ENCODE measurements at places on chromosomes 16 and 17.

DNA sequence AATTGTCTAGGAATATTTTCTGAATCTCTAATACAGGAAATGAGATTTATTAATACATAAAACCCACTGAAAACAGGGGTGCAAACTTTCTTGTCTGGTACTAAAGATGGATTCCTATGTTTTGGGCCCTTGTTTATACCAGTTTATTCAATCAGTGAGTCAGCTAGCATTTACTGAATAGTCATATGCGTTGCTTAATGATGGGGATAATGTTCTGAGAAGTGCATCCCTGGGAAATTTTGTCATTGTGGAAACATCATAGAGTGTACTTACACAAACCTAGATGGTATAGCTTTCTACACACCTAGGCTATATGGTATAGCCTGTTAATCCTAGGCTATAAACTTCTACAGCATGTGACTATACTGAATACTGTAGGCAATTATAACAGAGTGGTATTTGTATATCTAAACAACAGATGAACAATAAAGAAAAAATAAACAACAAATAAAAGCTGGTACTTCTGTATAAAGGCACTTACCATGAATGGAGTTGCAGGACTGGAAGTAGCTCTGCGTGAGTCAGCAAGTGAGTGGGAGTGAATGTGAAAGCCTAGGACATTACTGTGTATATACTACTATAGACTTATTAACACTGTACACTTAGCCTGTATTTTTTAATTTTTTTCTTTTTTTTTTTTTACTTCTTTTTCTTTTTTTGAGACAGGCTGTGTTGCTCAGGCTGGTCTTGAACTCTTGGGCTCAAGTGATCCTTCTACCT, 63.7 kb downstream of the SIAH1 start:
- DNase-seq, result no peak

- no peak for DNase-seq
These were observed 32.2 kb upstream of the CNEP1R1 start for GRCh38 chr16:49992825-49993224.

- DNase-seq, result no peak
These were observed 112.4 kb downstream of the IRX3 start for GRCh38 chr16:54174201-54174600.

DNA sequence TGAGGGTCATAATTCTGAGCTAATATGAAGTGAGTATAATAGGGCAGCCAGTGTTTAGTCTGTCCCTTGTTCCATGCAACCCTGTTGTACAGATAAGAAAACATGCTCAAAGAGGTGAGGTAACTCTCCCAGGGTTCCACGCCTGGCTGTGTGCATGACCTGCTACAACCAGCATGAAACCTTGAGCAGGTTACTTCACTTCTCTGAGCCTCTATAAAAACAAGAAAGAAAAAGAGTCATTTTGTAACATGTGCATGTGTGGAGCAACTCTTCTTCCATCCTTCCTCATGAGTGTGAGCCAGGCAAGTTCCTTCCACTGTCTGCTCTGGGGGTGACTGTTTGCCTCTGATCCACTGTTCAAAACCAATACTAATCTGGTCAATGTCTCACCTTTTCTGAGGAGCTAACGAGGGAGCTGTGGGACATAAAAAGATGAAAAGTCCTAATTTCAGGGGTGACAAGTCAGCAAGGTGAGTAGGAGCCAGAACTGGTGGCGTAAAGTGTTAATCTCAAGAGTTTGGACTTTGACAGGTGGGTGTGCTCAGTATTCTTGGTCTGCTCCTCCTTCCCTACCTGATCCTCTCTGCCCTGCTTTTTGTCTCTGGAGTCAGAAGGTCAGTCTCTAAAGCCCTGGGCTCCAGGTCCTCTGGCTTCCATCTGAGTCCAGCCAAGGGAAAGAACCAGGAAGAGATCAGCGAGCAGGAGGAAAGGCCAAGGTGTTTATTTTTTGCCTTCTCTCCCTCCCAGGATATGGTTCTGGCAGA, 21.5 kb downstream of the GFOD2 start:
- no peak for DNase-seq

- no peak for DNase-seq
These were observed 11.2 kb downstream of the MRPL27 start for GRCh38 chr17:50361561-50362480.

- DNase-seq, result no peak
These were observed 913 bp downstream of the CDIP1 start for GRCh38 chr16:4537376-4538343.

- DNase-seq, result no peak
These were observed 285.6 kb downstream of the FTO start for GRCh38 chr16:53989597-53989996.

DNA sequence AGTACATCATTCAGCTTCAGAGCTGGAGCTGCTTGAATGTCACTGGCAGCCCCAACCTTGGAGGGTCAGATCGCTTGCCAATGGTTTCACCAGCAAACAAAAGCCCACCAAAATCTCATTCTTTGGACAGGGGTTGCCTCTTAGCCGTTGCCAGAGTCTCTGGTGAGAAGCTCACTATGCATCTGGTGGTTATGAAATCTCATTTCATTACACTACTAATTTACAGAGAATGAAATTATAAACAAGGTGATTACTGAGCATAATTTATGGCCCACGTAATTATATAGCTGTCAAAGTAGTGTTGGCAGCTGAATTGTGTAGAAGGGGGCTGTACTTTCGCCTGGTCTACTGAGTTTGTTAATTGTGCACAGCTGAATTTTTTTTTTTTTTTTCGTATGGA, 688.9 kb upstream of the KIF2B start:
- no peak for DNase-seq

- no peak for DNase-seq
These were observed 14.2 kb upstream of the MARCHF10 start for GRCh38 chr17:62822080-62822904.

GRCh38 chr17:31531336-31531980, 140.0 kb downstream of the RAB11FIP4 start:
- DNase-seq, result no peak

DNA sequence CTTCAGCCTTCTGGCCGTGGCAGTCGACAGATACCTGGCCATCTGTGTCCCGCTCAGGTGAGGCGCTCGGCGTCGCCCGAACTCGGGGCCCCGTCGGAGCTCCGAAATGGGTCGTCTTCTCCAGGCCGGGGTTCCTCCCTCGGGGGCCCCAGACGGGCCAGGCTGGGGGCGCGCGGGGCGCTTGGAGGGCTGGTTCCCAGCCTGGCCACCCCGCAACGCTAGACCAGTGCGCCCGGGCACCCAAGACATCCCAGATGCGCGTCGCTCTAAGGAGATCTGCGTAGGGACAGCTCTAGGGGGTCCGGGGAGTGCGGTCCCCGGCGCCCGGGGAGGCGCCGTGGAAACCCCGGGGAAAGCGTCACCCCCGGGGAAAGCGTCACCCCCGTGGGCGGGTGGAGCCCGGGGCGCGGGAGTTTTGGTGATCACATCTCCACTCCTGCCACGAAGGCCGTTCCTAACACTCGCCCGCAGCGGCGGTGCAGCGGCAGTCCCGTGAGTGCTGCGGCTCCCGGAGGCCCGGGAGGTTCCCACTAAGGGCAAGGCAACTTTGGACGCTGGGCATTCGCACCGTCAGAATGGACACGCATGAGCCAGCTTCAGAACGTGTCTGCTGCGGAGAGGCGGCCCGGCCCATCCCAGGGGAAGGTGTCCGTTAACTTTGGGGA, 729 bp downstream of the ADORA2B start:
- DNase-seq, result no peak

DNA sequence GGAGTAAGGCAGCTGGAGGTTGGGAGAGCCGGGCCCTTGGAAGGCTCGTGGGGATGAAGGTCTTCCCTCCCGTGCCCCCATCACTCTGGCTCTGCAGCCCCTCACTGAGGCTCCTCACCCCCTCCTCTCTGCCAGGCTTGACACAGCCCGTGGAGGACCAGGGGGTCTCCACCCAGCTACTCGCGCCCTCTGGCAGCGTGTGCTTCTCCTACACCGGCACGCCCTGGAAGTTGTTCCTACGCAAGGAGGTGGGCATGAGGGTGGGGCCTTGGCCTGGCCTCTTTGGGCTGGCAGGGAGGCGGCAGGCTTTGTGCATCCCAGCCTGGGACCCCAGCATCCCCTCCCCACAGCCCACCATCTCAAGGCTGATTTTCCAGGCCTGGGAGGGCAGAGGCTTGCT, 15.6 kb upstream of the SMIM5 start:
- DNase-seq, result no peak

GRCh38 chr16:30413112-30413806, 5.9 kb downstream of the ZNF771 start:
- DNase-seq, result no peak

Measured in NCI-H1417 treated with DMSO at 0.1 percent for 48 hours (cell line).